Activated CD4-positive, alpha-beta T cell treated with anti-CD3 and anti-CD28 coated beads for 36 hours (primary cell): ENCODE measurements at places on chromosomes 2 and 18. TPM values are rescaled to one million over a fixed set of nuclear protein-coding genes. Genes with fewer than 3 reads are reported as not detected.

DNA sequence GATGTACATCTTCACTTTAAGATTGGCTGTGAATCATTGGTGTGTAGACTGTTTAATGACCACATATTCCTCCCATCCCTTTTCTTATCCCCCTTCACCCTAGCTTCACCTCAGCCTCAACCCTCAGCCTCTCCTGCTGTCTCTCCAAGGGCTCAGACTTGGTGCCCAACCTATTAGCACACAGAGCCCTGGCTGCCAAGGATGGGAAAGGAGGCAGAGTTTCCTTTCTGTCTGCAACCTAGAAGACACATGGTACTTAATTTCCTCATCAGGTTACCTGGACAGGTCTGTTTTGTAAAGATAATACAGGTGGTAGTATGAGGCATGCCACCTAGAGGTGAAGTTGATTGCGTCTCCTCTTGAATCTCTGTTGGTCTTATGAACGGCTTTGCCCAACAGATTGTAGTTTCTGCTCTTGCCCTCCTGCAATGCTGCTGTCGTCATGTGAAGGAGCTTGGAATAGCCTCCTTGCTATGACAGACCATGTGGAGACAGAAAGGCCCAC is 44.5 kb upstream of the RMND5A start:
- DNase-seq, result no peak

ANKRD30B gene
- not detected for total RNA-seq

DNA sequence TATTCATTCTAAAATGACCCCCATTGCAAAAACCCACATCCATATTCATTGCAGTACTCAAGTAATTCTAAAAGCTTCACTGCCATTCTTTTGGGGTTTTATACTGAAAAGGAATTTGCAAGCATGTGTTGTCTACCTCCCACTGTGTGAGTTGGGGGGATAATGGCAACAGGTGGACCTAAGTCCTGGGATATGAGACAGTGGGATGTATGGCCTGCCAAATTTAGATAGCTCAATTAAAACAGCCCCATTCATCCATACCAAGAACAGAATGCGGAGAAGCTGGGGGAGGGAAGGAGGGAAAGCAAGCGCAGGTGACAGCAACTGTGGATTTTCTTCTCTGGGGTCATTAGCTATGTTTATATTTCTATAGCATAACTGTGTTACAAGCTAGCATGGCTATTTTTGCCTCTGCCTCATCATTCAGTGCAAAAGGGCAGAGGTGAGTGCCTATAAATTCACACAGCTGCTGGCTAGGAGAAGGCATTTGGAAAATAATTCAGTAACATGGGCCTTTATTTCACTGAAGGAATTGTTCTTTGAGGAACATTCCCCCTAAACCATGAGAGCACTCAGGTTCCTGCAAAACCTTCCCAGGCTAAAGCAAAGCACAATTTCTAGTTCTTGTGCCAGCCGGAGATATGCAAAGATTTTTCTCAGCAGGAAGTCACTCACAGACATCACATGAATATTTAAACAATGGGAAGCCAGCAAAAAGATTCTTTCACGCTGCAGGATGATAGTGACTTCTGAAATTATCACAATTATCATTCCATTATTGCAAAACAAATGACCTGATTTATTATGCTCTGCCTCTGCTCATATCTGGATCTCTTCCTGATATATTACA is 393.9 kb upstream of the ACVR2A start:
- no peak for DNase-seq

GLI2 gene
- total RNA-seq, result not detected

GRCh38 chr2:101969723-101970122 is 22.0 kb upstream of the IL1R2 start:
- DNase-seq, result no peak

GRCh38 chr2:7703543-7704144 is 786.4 kb downstream of the RNF144A start:
- no peak for DNase-seq

CCDC68 gene
- total RNA-seq, result not detected

TMEM37 gene
- total RNA-seq, result not detected

FEV gene
- total RNA-seq, result not detected

ECEL1 gene
- total RNA-seq, result 0.19 TPM

DNA sequence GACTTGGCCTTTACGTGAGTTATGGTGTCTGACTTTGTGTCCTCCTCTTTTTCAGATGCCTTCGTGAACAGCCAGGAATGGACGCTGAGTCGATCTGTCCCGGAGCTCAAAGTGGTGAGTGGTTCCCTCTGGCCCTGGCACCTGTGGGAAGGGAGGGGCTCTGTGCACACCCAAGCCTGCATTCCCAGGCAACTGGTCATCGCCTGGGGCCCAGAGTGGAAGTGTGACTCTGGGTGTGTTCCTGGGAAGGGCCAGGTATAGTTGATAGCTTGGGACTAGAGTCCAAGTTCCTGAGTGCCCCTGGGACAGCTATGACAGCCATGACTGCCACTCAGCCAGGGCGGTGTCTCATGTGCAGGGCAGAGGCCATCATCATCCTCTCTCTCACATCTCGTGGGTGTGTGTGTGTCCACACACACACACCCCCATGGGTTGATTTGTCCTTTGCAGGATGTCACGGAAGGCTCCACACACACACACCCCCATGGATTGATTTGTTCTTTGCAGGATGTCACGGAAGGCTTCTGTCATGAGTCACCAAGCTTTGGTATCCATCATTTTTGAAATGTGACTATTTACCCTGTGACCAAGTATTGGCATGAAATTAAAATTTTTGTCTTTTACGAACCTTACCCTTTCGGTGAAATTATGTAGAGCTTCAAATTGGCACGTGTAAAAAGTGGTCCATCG is 215.4 kb downstream of the AGAP1 start:
- DNase-seq, result no peak

GRCh38 chr18:3069671-3070433 is 56.9 kb upstream of the LPIN2 start:
- no peak for DNase-seq

DNA sequence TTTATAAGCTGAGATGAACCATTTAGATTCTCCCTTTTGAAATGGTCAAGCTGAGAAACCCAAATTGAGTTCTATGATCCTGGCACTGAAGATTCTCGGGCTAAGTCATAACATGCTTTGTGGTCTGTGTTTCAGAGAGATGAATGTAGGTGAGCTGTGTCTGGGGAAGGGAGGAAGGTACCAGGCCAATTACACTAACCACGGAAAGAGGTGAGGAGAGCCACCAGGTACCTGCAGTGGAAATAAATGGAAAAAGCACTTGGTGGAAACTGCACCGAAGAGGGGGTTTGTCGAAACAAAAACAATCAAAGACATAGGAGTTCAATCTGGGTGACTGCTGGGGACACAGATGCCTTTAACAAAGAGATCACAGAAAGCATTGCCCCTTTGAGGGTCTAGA is 963 bp upstream of the MRPL44 start:
- DNase-seq, result no peak

ERMN gene
- 1.0 TPM for total RNA-seq

- DNase-seq, result no peak
Measured at GRCh38 chr2:20415511-20415918, 31.4 kb upstream of the RHOB start.

- no peak for DNase-seq
Measured at GRCh38 chr2:96832754-96833507, 10.9 kb downstream of the ANKRD23 start.

DNA sequence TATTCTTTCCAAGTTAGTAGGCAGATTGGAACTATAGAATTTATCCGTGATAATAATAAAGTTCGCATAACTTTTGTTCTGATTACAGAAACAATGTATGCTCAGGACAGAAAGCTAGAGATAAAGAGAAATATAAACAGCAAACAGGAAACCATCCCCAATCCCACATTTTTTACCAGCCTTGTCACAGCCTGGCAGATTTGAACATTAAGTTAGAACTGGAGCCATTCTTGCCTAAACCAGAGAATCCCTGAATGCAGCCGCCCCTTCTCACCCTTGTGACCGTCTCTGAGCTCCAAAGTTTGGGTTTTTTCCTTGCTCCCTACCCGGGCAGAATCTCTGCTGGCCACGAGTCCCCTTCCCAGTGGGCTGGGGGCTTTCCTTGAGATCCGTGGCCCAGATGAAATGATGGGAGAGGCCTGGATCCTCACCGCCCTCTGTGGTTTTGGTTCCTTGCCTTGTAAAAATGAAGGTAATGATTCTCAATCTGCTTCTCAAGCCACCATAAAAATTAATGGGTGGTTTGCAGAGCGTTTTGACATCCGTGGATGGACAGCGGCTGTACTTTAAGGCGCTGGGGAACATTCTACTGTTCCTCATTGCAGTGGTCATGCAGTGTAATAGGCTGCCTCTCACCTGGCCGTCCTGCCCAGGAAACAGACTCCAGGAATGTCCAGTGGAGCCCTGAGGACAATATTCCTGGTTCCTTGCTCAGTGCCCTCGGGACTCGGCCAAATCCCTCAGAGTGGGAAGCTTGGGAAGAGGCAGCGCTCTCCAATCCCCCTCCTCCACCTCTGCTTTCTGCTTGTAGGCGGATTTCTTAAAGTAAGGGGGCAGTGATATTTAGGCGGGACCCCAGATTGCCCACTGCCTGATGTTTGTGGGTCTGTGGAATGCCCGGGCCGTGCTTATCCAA is 1.6 kb downstream of the SH3BP4 start:
- no peak for DNase-seq

DNA sequence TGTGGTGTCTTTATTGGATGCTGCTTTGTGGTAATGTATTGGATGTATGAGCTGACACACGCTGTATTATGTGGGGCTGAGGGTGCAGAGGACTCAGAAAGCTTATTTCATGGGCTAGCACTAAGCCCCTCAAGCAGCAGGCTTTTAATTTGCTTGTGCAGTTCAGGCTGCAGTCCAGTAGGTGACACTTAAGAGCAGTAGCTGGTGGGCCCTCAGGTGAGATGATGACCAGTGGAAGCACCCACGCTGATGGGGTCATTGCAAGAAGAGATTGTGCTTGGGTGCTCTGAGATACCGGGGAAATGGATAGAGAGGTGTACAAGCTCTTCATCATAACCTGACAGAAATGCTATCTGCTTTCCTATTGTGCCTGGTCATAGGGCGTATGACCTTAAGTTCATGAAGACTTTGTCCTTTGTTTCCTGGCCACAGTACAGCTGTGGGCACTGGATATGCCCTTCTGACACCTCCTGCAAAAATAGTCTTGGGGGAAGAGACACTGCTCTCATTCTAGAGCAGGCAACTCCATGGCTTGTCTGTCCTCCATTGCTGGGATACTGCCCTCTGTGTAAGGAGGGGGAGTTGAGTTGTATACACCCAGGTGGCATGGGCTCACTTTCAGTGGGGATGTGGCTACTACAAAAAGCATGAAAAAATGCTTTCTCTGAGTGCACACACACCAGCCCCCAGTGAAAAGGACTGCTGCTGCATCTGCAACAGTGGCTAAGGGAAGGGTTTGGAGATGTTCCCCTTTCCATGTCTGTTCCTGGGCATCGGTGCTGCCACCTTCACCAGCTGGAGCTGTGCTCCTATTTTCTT is 205.7 kb upstream of the ZSWIM2 start:
- DNase-seq, result no peak

GRCh38 chr2:102193074-102193473 is 6.3 kb downstream of the IL1RL2 start:
- no peak for DNase-seq

CCL20 gene
- total RNA-seq, result 7.9 TPM

DNA sequence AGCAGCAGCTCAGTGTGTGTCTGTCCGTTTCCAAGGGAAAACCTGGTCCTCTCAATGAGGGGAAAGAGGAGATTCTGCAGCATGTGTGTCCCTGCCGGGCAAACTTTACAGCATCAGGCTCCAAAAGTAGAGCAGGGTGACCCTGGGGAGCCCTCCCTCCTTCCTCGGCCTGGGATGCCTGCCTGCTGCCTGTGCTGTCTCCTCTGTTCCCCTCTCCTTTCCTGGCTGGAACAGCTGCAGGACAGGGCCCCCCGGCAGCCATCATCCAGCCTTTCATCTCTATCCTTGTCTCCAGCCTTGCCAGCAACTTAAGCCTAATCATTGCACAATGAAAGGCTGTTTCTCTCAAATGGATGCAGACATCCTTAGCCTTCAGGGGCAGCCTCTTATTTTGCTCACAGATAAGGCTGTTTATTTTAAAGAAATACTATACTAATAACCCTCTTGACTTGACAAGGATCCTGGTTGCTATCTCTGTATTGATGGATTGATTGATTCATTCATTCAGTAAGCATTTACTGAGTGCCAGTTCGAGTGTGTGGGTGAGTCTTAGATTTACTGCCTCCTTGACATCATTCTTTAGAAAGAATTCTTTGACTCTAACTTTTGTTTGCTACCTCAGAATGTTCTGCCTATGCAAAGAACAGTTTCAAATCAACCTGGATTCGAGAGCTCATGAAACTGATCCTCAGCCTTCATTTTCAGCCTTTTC is 40.6 kb upstream of the EDAR start:
- no peak for DNase-seq

- peak; percentile 38 for DNase-seq
Measured at GRCh38 chr2:8546612-8547283, 135.1 kb upstream of the ID2 start.

- DNase-seq, result no peak
Measured at GRCh38 chr2:25035537-25036220, 6.2 kb upstream of the EFR3B start.

DNA sequence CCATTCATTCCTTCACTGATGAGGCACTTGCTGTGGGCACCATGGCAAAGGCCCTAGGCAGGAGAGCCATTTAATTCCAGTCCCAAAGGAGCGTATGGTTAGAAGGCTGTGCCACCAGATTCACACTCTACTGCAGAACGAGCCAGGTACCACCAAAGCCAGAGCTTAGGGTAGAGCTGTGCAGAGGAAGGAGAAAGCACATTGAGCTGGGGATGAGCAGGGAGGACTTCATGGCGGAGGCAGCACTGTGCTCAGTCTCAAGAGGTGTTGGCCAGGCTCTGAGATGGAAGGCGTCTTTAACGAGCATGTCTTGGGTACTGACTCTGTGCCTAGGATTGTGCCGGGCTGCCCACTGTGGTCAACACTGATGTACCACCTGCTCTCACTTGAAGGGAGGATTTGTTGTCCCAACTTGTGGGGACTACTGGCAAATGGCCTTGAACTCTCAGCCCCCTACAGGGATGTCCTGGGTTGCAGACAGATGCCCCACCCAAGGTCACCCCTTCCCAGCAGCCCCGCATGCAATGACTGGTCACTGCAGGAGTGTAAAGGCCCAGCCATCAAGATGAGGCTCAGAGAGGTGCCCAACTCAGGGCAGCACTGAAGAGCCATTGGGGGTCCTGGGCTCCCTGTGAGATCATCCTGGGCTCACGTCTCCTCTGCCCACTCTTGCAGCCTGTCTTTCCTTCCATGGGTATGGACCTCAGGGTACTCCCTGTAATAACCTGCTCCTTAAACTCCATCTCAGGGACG is 251.4 kb downstream of the GLI2 start:
- no peak for DNase-seq

TRIM43 gene
- total RNA-seq, result not detected

DNA sequence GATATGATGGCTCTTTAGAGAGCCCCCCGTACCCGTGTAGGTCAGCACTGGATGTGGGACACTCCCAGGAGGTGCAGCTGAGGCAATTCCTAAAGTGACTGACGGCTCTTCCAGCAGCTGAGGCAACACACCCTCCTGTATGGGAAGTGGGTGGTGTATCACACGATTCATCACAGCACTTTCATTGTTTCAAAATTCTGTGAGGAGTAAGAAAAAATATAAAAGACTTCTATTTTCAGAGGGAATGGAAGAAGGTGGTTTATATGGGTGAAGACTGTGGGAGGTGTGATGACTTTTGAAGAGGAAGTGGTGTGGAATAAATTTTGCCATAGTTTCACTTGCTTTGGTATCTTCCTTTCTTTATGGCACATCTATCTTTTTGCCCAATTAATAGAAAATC is 22.3 kb downstream of the QPCT start:
- DNase-seq, result peak; percentile 40
